ENCODE measurements at places on chromosomes 5 and 9.

DNA sequence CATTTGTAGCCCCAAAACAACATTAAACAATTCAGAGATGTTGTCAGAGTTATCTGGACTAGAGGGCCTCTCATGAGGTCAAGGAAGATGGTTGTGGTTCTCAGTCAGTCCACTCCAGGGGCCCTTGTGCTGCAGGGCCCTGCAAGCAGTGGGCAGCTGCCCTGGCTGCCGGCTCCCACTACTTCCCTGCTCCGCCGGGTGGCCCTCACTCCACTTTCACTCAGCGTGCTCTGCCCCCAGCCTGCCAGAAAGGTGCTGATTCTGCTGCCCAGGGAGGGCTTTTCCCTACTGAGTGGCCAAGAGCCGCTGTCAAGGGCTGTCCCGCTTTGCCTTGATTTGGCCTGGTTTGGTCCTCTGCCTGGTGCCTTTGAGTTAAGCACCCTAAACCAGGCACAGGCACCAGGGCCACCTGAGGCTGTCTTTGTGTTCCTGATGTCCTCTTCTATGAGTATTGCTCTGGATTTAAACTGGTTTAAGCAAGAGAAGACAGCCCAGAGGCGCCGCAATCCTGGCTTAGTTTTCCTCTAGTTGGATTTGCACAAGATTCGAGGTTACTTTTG, 117.2 kb downstream of the GADD45G start:
- DNase-seq: no peak

- no peak for DNase-seq
Measured at GRCh38 chr9:92501671-92502393, 19.5 kb upstream of the ASPN start.

DNA sequence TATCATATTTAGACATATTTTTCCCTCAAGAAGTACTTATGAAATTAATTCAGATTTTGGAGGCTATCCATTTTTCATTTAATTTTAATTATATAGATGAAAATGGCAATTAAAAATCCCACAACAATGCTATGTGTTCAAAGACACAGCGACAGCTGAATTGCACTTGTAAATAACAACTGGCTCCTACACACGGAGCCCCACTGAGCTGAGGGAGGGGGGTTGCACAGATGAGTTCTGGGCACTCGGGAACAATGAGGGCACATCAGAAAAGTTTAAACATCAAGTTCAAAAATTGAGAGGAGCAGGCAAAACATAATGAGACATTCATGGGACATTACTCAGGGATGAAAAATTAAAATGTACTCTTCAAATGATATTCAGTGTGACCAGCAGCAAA, 104.9 kb downstream of the MARCHF3 start:
- DNase-seq: no peak

DNA sequence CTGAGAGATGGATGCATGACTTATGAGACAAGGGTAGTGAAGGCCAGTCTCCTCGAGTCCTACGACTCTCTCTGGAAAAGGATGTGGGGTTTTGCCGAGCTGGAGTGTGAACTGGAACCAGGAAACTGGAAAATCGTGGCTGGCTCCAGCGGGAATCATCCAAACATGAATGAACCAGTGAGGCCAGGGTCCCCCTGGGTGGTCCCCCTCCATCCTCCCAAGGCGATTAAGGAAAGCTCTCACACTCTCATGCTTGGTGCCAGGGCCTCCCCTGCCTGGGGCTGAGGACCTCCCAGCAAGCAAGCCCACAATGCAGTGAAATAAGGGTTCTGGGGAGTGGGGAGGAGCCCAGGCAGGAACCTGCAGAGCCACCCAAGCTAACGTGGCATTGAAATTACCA, 9.6 kb upstream of the AMBP start:
- DNase-seq: no peak

DNA sequence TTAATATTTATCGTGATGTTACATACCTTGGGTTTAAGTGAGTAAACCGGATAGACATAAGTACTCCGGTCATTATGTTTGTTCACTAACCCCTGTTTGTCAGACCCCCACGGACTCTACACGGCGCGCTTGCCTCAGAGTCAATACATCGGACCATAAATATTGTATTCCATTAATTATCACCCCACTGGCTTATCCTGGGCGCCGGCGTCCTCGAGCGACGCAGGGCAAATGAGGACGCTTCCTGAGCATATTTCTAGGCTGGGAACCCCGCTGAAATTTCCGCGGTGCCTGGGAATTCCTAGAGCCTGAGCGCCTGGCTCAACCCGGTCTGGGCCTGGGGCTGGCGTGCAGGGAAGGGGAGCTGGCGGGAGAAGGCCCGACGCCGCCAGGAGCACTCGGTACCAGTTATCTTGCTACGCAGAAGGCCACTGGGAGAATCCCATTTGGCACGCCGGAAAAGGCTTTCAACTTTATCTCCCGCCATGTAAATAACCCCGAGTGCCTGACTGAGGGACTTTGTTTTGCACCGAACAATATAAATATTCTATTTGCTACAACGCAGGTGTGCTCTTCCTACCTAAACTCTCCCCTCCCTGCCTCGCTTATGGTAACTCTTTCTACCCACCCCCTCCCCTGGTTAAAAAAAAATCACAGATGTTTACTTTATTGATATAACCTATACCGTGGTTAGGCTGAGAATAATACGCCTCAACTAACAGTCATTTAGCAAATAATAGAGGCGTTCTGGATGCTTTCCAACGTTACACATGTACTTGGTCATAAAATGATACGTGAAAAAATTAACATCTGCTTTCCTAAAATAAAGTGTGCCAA, 19.4 kb downstream of the NR2F1 start:
- no peak for DNase-seq

- DNase-seq: no peak
Measured at GRCh38 chr5:81202655-81203054, 30.5 kb upstream of the CKMT2 start.

DNA sequence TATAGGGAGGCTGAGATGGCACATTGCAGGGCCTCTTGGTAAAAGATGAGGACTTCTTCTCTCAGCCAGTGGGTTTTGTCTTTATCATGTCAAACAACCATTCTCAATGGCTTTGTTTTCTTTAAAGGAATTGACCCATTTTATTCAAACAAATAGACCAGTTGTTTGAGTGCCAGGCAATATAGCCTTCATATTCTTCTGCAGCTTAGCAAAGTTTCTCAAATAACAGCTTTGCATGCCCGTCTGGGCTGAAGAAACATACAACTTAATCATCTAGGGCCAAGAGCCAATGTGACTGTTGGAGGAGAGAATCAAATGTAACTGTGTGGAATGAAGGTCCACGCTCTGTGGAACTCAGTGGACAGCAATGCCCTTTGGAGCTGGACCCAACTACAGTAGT, 57.4 kb upstream of the ADRA1B start:
- DNase-seq: no peak

DNA sequence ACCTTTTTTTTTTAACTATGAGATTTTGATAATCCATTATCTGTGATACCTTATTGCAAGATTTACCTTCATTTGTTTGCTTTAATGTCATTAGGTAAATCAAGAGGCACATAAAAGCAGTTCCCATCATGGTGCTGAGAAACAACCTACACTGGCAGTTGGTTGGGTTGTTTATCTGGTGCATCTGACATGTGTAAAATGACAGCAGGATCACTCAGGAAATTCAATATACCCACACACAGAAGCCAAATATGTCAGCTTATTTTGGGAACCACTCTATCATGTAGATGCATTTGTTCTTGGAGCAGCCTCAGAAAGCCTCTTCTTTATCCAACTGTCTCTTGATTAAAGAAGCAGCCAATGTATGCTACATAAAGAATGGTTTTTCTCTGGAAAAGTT, 7.8 kb upstream of the CCDC192 start:
- no peak for DNase-seq

DNA sequence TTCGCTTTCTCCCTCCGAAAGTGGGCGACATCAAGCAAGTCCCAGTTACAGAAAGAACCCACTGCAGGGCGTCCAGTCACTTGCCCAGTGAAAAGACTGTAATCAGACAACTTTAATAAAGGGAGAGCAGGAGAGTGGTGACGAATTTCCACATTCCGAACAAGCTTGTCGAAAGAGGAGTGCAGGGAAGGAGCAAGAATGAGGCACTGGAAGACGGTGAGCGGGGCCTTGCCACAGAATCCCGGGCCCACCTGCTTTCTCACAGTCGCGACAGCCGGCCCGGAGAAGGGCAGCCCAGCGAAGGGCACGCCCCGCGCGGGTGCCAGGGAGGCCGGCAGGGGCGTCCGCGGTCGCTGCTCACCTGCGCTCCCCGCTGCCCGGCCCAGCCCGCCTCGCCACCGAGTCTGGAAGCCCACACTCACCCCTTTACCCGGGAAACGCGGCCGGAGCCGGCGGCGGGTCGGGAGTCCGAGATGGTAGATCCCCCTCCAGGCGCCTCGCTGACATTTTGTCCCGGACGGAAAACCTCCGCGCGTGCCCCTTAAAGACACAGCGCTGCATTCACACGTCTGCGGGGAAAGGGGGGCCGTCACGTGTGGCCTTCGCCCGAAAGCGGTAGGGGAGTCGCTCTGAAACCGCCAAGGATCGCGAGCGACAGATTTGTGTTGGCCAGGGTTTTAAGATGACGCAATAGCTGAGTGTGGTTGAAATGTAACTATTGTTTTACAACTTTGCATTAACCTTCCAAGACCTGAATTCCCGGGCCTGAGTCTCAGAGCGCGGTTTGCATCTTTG, at the start of gene ZBED3:
Gene ZBED3 (minus strand): TSS at position 597 of the 795 bp plus-strand sequence. CDS start 9,407 bp downstream, outside the sequence.
- peak; percentile 27 for DNase-seq

DNA sequence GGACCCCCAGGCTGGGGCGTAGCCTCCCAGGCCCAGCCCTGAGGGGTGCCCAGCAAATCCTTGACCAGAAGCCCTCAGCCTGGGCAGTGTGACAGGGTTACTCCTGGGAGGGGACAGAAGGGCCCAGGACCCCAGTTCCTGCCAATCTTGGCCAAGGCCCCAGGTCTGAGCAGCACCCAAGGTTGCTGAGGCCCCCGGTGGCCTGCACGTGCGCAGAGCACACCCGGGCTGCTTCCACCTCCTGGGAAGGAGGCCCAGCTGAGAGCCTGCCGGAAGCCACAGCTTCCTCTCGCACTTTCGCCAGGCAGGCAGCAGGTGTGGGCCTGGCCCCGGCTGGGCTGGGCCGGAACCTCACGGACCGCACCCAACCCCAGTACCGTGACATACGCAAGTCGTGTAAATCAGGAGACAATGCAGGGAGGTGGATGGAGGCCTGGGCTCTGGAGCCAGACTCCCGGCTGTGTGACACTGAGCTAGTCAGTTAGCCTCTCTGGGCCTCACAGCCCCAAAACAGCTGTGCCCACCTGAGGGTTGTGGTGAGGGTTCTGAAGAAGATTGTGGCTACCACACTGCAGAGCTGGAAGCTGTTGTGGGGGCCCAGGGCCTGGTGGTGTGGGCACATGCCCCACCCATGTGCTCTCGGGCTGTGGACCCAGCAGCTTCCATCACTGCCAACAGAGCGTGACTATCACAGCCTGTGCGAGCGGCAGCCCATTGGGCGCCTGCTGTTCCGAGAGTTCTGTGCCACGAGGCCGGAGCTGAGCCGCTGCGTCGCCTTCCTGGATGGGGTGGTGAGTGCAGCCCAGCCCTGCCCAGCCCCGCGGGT, 5.1 kb downstream of the GRK6 start:
- no peak for DNase-seq

GRCh38 chr5:172224996-172225395, 31.0 kb downstream of the EFCAB9 start:
- DNase-seq: no peak

GRCh38 chr9:37575001-37575400, 1.2 kb downstream of the FBXO10 start:
- no peak for DNase-seq

DNA sequence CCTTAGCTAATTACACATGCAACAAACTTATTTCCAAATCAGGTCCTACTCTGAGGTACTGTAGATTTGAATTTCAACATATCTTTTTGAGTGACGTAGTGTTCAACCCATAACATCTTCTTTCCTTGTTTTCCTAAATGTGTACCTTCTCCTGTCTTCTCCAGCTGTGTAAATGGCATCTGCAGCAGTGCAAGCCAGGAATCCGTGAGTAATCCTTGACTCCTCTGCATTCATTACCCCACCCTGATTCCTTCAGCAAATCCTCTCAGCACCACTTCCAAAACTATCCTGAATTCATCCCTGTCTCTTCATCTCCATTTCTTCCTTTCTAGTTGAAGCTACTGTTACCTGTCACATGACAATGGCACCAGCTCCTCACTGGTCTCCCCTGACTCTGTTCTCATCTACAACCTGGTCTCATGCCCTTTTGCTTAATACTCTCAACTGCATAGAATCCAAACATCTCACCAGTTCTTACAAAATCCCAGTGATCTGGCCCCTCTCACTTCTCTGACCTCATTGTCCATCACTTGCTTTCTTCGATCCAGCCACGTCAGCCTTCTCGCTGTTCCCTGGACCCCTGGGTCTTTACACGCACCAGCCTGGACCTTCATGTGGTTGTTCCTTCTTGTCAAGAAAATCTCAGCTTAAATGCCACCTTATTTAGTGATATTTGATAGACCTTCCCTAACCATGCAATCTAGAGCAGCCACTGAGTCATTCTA, 14.6 kb upstream of the TRAF1 start:
- DNase-seq: no peak

GRCh38 chr5:33180900-33181299, 259.9 kb upstream of the TARS1 start:
- no peak for DNase-seq

DNA sequence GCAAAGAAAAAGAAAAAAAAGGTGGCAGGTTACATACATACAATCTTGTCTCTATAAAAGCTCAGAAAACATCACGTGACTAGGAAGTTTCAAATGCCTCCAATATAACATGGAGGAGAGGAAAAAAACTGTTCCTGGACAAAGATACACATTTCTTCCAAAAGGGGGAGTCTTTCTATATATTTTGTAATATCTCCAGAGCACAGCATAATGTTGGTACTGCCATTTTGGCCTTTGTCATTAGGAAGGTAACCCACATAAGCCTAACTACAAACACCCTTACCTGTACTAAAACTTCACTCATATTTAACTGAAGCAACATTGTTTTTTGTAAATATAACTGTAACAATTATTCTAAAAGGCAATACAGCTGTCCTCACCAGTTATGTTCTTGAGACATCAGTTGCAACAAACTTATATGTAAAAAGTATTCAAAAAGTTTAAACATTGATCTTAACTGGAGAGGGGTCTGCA, 1.2 kb upstream of the BTF3 start:
- DNase-seq: no peak

DNA sequence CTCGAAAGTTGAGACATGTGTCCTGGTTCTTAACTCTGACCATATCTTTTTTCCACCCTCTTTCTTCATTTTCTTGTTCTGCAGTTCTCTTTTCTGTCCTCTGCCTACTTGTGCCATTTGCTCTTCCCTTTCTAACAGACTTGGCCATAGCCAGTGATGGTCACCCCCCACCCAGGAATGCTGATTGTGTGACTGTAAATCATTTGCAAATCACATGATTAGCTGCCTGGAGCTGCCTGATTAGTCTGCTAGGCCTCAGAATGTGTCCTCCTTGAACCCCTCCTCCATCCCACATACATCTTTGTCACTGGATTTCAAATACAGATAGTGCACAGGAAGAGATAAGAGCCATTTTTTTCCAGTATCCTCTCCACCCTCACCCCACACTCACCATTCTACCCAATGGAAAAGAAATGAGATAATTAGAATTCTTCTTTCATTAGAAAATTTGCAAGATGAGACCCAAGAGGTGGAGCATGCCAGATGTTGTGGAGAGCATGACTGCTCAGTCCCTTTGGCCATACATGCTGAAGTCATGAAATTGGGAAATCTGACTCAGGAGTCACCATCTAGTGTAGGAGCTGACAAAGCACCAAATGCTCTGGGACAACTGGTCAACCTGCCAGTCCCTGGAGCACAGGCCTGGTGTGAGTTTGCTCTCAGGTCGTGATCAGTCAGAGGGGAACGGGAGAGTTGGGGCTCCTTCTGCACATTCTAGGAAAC, 538.2 kb downstream of the CCDC171 start:
- no peak for DNase-seq

- DNase-seq: no peak
Measured at GRCh38 chr9:105676351-105676923, 14.2 kb downstream of the TAL2 start.

GRCh38 chr9:71737455-71737854, 30.9 kb downstream of the CEMIP2 start:
- DNase-seq: no peak

All from stimulated activated CD4-positive, alpha-beta T cell treated with anti-CD3 and anti-CD28 coated beads, Interleukin-2, amount 100 ng/mL, for 48 hours (primary cell).